ENCODE measurements at places on chromosomes 2 and 18.

- DNase-seq: no peak
Measured at GRCh38 chr2:238689331-238689730, 158.6 kb upstream of the TWIST2 start.

DNA sequence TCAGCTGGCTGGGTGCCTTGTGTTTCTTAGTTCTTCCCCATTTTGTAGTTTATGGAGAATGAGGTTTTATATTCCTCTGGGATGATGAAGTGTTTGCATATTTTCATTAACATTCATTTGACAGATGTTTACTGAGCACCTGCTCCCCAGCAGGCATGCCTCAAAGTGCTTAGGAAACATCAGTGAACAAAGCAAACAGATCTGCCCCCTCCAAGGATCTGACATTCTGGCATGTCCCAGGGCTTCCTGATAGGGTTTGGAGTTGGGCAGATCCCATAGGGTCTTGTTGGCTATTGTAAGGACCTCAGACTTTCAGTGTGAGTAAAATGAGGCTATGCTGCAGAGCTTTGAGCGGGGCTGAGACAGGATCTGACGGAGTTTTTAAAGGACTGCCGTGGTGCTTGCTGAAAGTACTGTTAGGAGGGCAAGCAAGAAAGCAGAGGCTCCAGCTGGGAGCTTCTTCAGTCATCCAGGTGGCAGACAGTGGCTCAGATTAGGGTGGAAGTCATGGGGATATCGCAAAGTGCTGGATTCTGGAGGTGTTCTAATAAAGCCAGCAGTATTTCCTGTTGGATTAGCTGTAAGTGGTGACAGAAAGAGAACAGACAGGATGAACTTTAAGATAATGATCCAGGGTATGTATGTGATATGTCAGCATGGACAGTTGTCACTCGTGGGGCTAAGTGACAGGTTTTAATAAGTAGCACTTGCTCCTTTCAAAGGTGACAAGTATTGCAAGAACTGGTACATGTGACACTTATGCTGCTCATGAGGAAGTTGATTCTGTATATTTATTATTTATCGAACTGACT is 11.3 kb upstream of the IAH1 start:
- DNase-seq: no peak

- no peak for DNase-seq
Measured at GRCh38 chr2:241456546-241456945, 51.8 kb downstream of the STK25 start.

GRCh38 chr2:120991441-120991840 is 255.8 kb downstream of the GLI2 start:
- DNase-seq: no peak

DNA sequence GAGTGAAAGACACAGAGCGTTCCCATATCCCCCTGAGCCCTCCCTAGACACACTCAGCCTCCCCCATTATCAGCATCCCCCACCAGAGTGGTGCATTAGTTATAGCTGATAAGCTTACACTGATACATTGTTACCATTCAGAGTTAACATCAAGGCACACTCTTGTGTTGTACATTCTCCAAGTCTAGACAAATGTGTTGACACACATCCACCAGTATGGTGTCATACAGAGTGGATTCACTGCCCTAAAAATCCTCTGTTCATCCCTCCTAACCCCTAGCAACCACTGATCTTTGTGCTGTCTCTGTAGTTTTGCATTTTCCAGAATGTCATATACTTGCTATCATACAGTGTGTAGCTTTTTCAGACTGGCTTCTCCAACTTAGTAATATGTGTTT is 78.0 kb upstream of the RPL31 start:
- no peak for DNase-seq

- no peak for DNase-seq
Measured at GRCh38 chr18:23592911-23593310, 6.6 kb upstream of the NPC1 start.
